DMS 273 treated with DMSO at 0.1 percent for 48 hours (cell line): ENCODE measurements at places on chromosomes 6 and 20.

DNA sequence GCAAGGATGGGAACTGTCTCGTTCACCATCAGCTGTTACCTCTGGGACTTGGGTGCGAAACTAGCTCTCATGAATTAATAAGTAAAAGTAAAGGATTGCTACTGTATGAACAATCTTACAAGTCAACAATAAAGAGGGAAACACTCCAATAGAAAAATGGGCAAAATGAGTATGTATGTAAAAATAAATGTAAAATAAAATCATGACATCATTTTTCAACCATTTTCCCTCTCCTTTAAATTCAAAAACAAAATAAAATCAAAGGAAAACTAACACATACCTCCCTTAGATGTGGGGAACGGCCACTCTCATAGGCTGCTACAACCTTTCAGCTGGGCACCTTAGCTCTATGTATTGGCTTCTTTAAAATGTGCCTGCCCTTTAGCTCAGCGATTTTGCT is 389.7 kb upstream of the ARID1B start:
- DNase-seq: no peak

DNA sequence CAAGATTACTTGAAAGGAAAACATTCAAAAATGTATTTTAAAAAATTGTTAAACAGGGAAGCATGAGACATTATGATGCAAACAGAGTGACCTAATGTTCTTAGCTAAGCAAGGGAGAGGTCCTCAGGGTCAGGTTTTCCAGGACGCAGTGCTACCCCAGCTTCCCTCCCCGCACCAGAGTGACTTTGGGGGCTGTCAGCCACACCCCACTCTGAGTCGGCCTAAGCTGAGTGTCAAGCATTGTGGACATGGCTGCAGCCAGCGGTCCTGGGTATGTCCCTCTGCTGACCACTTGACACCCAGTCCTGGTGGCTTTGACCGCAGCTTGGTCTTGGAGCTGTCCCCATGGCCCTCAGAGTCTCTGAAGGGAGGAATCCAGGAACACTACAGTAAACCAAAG is 54.9 kb upstream of the CD93 start:
- DNase-seq: no peak

DNA sequence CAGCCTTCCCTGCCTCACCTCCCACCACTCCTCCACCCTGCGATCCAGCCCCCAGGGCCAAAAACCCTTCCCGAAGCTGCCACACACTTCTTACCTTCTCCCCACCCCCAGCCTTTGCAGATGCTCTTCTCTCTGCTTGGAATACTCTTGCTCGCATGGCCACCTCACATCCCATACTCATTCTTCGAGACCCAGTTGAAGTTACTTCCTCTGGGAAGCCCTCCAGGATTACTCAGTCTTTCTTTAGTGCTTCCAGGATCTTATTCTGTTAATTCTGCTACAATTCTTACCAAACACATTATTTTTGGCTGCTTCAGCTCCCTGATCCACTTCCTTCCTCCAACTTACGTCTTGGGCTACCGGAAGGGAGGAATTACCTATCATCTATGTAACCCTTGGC is 54.3 kb downstream of the CD40 start:
- no peak for DNase-seq

DNA sequence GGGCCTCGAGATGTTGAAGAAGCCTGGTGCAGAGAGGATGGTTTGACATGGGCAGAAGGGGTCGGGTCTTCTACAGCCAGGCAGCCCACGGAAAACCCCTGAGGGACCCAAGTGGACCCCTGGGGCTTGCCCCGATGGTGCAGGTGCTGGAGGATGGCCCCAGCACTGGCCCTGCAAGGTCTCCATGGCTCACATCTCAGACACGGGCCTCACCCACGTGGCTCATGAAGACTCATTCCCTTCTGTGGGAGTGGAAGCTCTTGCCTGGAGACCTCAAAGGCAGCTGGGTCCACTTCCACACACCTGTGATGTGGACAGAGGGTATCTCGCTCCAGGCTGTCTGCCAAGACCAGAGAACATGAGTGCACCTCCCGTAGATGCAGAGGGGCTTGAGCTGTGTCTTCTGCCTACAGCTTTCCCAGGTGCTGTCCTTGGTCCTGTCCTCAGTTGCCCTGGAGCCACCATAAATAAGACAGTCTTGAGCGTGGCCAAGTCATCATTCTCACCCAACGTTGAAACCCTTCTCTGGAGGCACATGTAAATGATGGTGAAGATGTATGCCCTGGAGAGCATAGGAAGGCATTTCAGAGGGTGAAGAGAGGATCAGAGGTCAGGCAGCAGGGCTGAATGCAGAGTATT is 108.0 kb downstream of the SYNDIG1 start:
- DNase-seq: no peak

DNA sequence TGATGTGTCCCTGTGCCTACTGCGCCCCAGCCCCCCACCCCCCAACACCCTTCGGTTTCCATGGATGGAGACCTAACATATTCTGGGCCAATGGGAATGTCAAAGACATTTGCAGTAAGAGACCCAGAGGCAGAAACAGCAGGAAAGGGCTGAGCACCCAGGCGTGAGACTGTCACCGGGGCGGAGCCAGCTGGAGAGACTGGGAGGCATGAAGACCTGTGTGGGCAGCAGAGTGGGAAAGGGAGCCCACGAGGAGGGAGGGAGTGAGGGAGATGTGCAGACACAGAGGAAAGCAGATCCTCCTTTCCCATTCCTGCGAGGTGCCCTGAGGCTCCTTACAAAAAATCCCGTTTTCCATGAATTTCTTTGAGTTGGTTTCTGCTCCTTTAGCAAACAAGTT is 150.2 kb downstream of the FOXC1 start:
- no peak for DNase-seq

DNA sequence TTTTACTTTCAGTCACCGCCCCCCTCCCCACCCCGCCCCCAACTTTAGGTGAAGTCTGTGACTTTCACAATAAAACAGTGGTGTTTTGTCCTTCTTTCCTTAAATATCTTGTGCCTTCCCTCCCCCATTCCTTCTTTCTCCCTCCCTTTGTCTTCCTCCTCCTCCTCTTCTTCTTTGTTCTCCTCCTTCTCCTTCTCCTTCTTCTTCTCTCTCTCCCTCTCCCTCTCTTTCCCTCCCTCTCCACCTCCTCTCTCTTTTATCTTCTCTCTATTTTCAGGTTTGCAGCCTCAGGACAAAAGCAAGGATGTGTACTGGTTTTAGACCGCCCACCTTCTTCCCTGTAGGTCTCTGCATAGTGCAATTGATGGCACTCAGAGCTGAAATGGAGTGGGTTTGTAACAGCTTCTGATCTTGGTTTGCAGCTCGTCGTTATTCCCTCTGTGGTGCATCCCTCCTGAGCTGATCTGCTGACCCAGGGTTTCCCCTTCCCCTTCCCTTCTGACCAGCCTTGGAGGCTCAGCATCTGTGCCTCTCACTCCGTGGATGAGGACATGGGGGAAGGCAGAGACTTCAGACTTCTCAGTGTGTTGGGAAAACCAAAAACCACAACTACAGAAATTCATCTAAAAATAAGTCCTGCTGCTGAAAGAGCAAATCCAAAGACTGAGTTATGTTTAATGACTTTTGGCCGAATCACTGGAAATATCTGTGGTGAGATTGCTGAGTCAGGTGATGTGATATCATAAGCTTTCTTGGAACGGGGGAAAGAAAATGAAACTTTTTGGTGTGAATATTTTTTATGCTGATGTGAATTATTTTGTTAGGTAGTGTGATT is 6.9 kb downstream of the VGLL2 start:
- DNase-seq: no peak

- no peak for DNase-seq
Measured at GRCh38 chr6:44820759-44821158, 433.3 kb downstream of the CDC5L start.

DNA sequence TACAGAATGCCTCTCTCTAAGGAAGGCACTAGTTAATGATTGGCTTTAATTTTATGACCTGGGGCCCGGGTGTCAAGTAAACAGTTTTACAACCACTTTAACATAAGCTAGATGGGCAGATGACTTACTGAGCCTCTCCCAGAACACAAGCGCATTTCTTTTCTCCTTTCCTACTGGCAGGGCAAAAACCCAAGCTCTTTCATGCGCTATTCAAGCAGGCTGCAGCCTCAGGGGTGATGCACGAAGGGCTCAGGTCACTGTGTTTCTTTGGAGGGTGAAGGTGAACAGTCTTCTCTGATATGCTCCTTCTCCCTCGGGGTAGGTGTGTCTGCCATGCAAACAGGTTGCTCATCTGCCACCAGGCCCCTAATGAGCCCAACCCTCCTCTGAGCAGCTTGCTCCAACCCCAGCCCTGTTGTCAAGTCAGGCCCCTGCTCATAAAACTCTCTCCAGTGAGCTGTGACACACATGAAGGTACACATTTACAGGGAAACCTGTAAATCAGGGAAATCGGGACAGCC is 73.5 kb upstream of the CDH4 start:
- DNase-seq: no peak

DNA sequence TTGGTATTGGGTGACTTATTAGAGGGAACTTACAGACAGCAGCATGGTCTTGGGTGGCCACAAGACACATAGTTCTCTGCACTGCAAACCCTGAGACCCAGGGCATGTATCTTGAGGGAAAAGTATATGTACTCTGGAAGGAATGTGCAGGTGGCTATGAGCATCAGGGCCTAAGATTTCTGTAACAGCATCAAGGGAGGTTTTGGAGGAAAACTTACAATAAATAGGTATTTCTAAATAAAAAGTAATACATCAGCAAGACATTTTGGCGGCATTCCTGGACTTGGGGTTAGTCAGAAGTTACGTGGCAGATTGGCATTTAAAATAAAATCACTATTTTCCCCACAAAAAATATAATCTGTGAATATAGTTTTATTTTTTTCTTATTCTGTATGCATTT is 8.0 kb upstream of the STX7 start:
- no peak for DNase-seq
